Stimulated activated CD8-positive, alpha-beta memory T cell treated with anti-CD3 and anti-CD28 coated beads, Interleukin-12 subunit alpha, Interleukin-12 subunit beta, amount 100 ng/mL, for 1 hour (primary cell): ENCODE measurements at places on chromosomes 13 and 19.

DNA sequence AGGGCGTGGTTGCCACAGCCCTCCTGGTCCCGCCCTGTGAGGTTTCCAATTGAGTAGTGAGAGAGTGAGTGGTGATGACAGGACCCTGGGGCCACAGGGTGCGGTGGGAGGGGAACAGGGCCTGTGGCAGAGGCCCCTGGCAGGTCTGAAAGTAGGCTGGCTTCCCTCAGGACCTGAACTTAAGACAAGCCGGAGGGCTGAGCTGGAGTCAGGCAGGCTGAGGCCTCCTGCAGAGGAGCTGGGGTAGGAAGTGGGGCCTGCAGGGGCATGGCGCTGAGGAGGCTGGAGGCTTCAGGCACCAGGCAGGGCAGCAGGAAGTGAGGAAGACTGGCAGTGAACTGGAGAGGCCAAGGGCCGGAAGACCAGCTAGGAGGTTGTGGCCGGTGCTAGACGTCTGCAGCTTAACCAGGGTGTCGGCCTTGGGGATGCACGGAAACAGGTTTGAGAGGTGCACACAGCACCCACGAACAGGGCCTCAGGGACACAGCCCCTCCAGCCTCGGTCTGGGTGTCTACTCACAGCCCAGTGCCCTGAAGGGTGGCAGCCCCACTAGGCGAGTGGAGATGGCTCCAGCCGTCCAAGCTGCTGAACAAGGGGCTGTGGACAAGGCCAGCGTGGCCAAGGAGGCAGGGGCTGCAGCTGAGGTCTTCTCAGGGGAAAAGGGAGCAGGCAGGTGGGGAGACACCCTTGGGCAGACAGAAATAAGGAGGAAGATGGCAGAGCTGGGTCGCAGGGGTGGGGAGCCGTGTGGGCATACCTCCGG, 17.8 kb downstream of the POP4 start:
- no peak for DNase-seq

DNA sequence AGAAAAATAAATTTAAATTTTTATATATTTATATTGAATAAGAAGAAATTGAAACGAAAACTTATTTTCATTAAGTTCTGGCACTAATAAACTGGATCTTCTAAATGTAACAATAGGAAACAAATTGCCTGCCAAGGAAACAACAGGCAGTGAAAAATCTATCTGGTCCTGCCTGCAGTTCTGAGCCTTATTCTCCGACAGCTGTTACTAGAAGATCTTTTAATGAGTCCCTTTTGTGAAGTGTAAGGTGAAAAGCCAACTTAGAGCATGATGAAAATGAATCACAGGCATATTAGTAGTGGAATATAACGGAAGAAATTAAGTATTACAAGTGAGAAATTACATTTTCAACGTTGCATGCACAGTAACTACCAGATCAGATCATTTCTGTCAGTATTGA, 1002.7 kb upstream of the PCDH20 start:
- DNase-seq, result no peak

DNA sequence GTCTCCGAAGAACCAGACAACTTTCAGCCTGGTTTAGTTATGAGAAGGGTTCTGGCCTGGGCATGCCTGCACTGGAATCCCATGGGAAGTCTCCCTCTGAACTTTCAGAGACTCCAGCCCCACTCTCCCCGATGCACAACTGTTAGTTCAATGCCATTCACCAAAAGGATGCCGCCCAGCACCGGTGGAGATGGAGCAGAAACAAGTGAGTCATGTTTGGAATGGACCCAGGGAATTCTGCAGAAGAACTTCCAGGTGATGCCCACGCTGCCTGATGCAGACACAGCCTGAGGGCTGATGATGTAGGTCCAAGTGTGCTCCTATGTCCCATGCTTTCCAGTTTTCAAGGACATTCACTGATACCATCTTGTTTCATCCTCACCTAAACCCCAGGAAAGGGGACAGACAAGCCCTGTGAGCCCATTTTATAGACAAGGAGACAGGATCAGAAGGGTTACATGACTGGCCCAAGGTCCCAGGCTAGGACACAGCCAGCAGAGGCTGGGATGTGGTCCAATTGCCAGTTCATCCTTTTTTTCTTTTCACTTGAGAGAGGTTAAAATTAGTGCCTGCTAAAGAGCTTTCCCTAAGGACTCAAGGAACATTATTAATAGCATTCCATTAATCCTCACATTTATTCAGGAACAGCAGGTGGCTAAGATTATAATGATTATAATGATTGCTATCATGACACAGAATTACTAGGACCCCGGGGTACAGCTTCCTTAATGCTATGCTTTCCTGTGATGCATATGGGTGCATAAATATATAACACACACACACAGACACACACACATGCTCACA, 39.5 kb downstream of the SIAH3 start:
- no peak for DNase-seq

- DNase-seq, result no peak
Measured at GRCh38 chr13:46964789-46965527, 68.1 kb upstream of the HTR2A start.

DNA sequence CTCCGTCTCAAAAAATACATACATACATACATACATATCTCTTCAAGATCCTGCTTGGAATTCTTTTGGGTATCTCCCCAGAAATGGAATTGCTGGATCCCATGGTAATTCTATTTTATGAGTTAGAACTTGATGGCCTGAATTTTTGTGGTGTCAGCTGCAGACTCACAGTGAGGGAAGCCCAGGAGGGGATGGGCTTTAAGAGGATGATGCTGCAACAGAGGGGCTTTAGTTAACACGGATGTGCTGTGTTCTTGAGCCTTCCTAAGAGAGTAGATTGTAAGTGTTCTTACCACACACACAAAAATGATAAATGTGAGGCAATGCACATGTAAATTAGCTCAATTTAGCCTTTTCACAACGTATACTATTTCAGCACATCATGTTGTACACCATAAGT, 31.8 kb downstream of the CACNG6 start:
- DNase-seq, result no peak

DNA sequence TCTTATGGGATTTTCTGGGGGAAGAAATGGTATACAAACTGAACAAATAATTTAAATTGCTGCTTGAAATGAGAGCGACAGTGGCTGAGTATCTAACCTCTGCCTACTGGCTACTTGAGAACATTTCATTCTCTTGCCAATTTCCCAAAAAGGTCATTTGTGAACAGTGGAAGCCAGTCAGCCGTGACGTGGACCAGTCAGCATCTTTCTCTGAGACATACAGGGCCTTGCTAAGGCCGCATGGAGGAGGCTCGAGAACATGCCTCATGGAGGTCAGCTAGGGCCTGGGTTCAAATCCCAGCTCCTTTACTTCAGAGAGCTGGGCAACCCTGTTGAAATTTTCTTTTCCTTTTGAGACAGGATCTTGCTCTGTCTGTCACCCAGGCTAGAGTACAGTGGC, 20.3 kb downstream of the ZC3H4 start:
- no peak for DNase-seq

DNA sequence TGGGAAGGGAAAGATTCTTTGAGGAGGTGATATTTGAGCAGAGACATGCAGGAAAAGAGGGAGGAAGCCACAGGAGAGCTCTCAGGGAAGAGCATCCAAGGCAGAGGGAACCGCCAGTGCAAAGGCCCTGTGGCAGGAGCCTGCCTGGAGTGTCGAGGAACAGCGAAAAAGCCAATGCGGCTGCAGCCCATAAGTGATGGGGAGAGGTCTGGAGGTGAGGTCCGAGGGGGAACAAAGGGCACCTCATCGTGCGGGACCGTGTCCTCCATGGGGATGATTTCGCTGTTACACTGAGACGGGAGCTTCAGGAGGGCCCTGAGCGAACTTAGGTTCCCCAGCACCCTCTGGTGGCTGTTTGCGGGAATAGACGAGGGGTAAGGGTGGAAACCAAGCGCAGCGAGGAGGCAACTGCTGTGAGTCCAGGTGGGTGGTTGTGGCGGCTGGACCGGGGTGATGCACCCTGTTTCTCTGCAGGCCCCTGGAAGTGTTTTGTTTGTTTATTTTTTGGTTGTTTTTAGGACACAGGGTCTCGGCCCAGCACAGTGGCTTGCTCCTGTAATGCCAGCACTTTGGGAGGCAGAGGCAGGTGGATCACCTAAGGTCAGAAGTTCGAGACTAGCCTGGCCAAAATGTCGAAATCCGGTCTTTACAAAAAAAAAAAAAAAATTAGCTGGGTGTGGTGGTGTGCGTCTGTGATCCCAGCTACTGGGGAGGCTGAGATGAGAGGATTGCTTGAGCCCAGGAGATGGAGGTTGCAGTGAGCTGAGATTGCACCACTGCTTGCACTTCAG, 5.9 kb upstream of the EHD2 start:
- peak; percentile 50 for DNase-seq

- no peak for DNase-seq
Measured at GRCh38 chr13:59631271-59631670, 532.5 kb downstream of the DIAPH3 start.

DNA sequence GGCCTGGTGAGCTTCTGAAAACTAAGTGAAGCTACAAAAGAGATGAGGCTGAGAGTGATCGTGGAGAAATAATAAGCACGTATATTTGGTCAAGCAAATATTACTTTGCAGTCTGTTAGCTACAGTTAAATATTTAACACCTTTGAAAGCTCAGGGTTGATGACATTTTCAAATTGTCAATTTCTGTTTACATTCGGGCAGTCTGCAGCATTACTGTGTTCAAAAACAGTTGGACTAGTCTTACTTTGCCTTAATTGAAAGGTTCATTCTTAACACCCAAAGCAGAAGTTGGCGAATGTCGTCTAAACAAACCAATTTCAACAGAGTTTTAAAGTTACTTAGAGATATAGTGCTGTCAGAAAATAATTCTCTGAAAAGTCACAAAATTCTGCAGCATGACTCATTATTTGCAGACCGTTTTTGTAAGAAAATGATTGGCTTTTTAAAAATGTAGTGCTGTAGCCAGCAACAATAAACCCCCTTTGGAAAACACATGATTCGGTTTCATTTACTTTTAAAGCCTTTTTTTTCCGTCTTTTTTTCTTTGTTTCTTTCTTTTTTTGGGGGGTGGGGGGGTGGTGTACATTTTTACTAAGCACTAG, 549.0 kb downstream of the GPC6 start:
- no peak for DNase-seq

GRCh38 chr13:50527188-50527587, 316.3 kb downstream of the DLEU7 start:
- no peak for DNase-seq

- no peak for DNase-seq
Measured at GRCh38 chr13:39821977-39822376, 166.5 kb downstream of the COG6 start.

GRCh38 chr19:44141191-44142058, at the start of gene ZNF234:
Gene ZNF234 (plus strand): TSS chr19:44141554. CDS start chr19:44144633, 3,079 bp downstream.
- peak; percentile 57 for DNase-seq

GRCh38 chr19:15038294-15038693, 11.0 kb upstream of the CASP14 start:
- no peak for DNase-seq

DNA sequence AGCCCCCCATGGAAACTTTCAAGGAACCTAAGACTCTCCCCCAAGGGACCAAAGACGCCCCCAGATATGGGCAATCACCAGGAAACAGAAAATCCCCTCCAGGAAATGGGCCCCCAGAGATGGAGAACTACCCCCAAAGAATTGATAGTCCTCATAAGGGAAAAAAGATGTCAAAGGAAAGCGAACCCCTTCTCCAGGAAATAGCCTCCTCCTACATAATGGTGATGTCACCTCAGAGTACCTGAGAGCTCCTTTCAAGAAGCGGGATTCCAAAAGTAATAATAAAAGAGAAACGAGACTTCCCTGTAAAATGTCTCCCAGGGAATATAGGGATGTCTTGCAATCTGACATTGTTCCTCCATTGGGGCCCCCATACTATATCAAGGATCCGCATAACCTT, 1.1 kb downstream of the CDKN2D start:
- no peak for DNase-seq

- DNase-seq, result no peak
Measured at GRCh38 chr19:41428481-41428859, 1.3 kb upstream of the B3GNT8 start.

GRCh38 chr19:8416796-8417195, 3.7 kb downstream of the MARCHF2 start:
- DNase-seq, result no peak

DNA sequence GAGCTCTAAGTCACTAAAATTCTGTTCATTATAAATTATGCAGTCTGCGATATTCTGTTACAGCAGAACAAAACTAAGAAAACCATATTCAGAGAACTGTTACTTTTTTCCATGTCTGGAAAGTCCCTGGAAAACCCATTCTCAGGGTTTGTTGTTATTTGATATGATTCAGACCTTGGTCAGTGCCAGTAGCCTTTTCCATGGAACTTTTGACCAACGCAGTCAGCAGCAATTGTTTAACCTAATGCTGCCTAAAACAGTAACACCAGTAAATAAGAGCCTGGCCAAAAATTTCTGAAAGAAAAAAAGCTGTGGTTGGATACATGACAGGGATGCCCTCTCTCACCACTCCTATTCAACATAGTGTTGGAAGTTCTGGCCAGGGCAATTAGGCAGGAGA, 402.7 kb downstream of the TBC1D4 start:
- DNase-seq, result no peak

DNA sequence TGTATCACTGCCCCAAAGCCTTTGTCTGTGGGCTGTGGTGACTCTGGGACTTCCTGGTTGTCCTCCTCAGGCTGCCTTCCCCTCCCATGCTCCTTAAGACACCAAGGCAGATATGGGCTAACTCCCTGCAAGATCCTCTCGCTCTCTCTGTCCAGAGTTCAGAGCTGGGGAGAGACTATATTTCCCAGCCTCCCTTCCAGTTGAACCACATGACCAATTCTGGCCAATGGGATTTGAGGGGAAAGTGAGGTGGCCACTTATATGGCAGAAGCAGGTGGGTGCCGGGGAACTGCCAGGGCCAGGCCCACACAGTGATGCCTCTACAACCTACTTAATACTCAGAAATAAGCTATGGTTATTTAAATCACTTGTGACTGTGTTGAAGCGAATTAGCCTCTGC, 16.2 kb upstream of the ANGPTL8 start:
- no peak for DNase-seq

- DNase-seq, result no peak
Measured at GRCh38 chr13:57918913-57919312, 287.4 kb downstream of the PCDH17 start.

DNA sequence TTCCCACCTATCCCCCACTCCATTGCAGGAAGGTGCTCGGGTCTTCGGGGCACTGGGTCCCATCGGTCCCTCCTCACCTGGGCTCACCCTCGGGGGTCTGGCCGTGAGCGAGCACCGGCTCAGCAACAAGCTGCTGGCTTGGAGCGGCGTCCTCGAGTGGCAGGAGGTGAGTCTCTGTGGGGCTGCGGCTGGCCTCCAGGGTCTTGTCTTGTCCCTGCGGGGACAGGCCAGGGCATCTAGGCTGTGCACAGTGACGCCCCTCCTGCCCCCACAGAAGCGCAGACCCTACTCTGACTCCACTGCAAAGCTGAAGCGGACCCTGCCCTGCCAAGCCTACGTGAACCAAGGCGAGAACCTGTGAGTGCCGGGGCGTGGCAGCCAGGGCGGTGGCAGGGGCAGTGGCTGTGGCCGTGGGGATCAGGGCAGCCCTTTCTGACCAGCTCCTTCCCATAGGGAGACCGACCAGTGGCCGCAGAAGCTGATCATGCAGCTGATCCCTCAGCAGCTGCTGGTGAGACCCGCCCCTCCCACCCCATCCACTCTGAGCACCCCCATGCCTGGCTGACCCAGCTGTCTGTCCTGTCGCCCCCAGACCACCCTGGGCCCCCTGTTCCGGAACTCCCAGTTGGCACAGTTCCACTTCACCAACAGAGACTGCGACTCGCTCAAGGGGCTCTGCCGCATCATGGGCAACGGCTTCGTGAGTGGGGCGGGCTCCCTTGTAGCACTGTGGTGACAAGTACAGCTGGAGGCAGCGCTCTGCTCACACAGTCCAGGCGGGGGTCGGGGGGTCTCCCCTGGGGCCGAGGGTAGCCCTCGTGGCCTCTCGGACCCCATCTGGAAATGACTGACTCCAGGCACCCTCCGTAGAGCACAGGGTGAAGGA, 3.7 kb downstream of the PTOV1 start:
- no peak for DNase-seq
